ENCODE measurements at places on chromosomes 3 and 15.

- no peak for DNase-seq
Measured at GRCh38 chr15:90209591-90209990, 8.5 kb downstream of the SEMA4B start.

DNA sequence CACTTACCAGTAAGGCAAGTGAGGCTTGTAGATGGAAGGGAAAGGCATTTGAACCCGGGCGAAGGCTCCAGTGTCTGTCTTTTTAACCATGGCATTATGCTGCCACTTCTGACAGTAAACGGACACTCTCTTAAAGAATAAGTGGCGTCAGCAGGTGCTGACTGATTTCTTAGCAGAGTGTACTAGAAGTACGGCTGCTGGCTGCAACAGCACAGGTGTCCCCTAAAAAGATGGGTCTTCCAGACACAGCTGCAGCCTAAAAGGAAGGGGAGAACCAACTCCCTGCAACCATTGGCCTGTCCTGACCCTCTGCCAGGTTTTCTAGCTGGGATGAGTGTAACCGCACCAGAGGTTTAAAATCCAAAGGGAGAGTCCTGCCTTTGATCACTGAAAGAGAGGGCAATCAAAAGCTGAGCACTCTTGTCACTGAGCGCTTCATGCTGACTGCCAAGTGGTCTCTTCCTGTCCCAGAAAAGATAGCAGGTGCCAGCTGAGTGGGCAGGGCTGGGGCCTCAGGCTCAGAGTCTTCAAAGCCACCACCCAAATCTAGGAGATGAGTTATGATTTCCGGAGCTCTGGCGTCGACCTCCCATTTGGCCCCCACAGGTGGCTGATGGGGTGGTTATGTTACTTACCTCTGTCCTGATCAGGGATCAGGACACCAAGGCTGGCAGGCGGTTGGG lies 255.8 kb downstream of the SLCO3A1 start:
- DNase-seq: no peak

DNA sequence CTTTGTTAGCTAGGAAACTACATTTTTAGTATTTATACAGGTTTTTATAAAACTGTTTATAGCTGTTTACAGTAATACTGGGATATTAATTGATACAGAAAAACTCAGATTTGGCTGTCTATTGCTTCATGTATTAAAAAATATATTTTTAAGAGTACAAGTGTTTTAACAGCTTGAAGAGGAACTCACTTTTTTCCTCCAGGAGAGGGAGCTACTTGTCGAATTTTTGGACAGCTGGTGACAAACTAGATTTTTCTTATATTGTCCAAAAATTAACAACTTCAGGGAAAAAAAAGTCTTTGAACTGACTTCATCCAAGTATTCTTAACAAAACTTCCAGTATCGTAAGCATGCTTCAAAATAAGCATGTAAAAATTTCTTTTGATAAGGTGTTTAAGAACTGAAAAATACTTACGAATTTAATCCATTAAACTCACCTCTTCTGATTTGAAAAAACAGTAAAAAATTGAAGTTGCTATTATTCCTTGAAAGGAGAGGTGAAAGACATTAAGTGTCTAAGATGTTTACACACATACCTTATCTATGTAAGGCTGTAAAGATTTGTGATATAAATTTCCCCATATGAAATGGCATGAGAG lies 4.0 kb downstream of the DIPK2A start:
- peak; percentile 4 for DNase-seq

- no peak for DNase-seq
Measured at GRCh38 chr3:70308760-70309159, 3.7 kb downstream of the MDFIC2 start.

Measured in bone marrow (tissue), 2 donors.